Forelimb muscle (tissue), 1 donor: ENCODE measurements at places on chromosomes 2 and 18. TPM values are rescaled to one million over a fixed set of nuclear protein-coding genes. Genes with fewer than 3 reads are reported as not detected.

DNA sequence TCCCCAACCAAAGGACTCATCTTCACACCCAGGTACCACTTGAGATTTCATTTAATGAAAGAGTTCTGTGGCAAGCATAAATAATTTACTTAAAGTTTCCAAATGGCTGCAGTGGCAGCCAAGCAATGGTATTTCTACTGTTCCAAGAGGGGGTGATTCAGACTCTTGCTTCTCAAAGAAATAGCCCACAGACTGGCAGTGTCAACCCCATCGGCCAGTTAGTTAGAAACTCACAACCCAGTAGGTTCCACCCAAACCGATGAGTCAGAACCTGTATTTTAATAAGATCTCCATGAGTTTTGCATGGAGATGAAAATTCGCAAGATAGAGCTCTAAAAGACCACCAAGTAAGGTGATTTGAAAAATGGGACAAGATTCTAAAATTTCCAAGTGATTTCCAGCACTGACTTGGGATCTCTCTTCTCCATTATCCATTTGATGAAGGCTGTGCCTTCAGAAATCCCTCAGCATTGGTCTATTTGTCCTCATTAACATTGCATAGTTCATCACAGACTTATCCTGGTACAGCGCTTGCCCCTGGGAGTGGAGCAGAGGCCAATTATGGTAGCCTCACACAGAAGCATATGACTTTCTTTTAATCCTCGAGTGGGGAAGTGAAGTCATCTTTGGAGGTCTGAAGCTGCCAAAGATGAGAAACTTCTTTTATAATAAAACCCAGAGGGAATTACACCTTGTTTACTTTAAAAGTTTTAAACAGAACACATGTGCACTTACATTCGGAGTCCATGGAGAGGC, 361.4 kb upstream of the ID2 start:
- no peak for DNase-seq

DLX1 gene
- polyA plus RNA-seq = 0.35 TPM

XDH gene
- not detected for polyA plus RNA-seq

DNA sequence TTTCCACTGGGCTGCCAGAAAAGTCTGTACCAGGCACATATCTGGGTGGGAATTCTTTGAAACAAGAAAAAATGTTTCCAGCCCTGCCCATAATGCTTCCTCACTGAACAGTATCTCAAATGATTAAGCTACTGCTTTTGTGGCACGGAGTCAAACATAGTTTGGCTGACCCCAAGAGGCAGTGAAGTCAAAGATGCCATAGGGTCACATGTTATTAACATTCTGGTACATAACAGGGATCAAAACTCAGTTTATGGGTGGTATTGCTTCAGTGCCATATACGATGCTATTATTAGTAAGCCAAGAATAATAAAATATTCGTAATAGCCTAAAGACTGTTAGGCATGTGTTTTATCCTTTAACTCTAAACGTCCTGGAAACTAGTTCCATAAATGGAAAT, 112.4 kb downstream of the FEZ2 start:
- no peak for DNase-seq

- DNase-seq = no peak
Measured at GRCh38 chr2:66874411-66874810, 439.5 kb downstream of the MEIS1 start.

DNA sequence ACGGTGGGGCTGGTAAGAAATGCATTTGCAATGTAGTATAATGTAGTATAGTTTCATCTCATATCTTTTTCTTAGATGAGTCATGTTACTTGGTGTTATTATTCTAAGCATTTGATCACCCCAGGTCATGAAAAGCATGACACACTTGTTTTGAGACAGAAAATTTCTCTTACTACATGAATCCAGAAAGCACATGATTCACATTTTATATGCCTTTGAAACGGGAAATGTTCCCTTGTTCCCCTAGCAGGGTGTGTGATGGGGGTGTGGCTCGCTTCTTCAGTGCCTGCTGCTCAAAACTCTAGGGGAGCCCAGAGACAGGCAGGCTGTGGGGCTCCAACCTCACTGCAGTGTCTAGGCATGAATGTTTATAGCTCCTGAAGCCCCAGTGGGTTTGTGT, 116.0 kb upstream of the RAB27B start:
- DNase-seq = no peak

- no peak for DNase-seq
Measured at GRCh38 chr18:78640246-78640995, 339.2 kb upstream of the SALL3 start.

DNA sequence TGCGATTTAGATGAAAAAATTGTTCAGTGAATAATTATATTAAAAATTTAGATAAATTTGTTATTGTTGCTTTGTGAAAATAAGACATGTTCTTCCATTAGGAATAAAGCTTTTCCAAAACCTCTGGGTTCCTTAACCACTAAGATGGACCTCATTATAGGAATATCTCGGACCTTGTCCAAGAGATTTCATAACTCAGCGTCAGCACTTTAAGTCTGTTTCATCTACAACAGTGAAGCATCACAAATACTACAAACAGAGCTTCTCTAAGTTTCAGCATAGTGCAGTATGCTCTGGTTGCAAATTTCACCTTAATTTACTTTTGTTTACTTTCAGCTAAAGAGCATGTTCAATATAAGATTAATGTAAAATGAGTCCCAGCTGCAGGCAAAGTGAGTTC, 150.3 kb downstream of the UBE2E3 start:
- no peak for DNase-seq

DNA sequence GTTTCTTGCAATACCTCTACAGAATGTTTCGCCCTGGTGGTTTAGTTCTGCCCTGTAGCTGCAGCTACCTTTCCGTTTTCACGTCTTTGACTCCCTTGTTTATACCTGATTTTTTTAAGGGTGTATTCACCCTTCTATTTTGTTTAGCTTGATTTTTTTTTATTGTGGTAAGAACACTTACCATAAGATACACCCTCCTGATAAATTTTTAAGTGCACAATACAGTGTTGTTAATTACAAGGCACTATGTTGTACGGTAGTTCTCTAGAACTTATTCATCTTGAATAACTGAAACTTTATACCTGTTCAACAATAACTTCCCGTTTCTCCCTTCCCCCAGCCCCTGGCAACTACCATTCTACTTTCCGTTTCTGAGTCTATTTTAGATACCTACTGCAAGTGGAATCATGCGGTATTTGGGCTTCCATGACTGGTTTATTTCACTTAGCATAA, 48.9 kb upstream of the NABP1 start:
- DNase-seq = no peak

DNA sequence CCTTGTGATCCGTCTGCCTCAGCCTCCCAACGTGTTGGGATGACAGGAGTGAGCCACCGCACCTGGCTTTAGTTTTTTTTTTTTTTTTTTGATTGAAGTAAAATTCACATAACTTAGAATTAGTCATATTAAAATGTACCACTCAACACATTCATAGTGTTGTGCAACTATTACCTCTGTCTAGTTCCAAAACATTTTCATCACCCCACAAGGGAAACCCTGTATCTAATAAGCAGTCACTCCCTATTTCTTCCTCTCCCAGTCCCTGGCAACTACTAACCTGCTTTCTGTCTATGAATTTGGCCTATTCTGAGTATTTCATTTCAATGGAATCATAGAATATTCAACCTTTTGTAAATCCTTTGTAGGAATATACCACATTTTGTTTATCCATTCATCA, 123.9 kb upstream of the FAM117B start:
- DNase-seq = no peak

GRCh38 chr2:128090575-128090944, 440 bp upstream of the UGGT1 start:
- DNase-seq = no peak

GRCh38 chr2:10989151-10989550, 77.4 kb downstream of the KCNF1 start:
- DNase-seq = no peak

DNA sequence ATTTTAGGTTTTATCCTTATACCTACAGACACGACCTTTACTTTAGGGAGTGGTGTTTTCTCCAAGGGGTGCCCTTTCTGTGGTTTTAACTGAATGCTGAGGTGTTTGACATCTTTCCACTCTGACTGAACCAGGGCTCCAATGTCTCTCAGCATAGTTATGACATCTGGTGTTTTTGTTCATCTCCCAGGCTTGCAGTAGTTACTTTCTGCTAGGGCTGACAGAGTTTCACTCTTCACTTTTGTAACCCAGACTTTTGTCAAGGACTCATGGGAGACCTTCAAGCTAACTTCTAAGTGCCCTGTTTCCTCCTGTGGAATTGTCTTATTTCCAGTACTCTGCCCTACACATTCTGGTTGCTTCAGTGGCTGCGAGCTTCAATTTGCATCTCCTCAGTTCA, 103.1 kb downstream of the CCDC85A start:
- DNase-seq = no peak

GALNT3 gene
- polyA plus RNA-seq = 0.97 TPM

- DNase-seq = no peak
Measured at GRCh38 chr2:108536133-108536780, 2.0 kb downstream of the LIMS1 start.

POTEI gene
- polyA plus RNA-seq = 0.04 TPM

RAB27B gene
- polyA plus RNA-seq = 0.61 TPM

- peak; percentile 29 for DNase-seq
Measured at GRCh38 chr2:37982147-37982582, 57.1 kb downstream of the RMDN2 start.

VAMP5 gene
- 43.5 TPM for polyA plus RNA-seq

- no peak for DNase-seq
Measured at GRCh38 chr2:67289921-67290371, 107.2 kb upstream of the ETAA1 start.

CFAP221 gene
- polyA plus RNA-seq = 0.53 TPM

DNA sequence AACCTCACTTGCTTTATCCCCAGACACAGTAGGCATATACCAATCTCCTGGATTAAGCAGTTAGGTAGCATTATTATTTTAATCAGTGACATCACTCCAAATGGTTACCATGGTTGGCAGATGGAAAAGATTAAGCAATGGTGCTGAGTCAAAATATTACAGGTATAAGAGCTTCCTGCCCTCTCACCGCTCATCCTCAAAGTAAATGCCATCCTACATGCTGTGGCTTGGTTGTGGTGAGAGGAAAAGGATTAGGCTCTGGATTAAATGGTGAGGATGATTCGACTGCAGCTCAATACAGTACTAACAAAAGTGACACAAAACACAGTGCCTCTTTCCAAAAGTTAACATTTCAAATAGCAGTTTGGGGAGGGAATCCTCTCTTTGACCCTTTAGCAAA, 108.9 kb upstream of the ACAA2 start:
- no peak for DNase-seq

DNA sequence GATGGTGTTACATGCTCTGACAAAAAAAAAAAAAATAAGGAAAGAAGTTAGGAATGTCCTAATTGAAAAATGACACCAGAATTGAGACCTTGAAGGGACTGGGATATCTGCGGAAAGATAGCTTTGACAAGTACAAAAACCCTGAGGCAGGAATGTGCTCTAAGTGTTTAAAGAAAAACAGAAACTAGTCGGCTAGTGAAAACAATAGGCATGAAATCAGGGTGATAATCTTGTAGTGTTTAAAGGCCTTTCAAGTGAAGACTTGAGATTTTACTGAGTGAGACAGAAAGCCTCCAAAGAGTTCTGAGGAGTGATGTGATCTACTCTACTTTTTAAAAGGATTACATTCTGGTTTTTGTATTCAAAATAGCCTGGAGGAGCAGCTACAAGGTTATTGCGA, 107.4 kb downstream of the COBLL1 start:
- no peak for DNase-seq

GLB1L gene
- 3.6 TPM for polyA plus RNA-seq

- DNase-seq = no peak
Measured at GRCh38 chr2:28424799-28425463, 32.3 kb downstream of the FOSL2 start.

FLACC1 gene
- polyA plus RNA-seq = 1.4 TPM

DNA sequence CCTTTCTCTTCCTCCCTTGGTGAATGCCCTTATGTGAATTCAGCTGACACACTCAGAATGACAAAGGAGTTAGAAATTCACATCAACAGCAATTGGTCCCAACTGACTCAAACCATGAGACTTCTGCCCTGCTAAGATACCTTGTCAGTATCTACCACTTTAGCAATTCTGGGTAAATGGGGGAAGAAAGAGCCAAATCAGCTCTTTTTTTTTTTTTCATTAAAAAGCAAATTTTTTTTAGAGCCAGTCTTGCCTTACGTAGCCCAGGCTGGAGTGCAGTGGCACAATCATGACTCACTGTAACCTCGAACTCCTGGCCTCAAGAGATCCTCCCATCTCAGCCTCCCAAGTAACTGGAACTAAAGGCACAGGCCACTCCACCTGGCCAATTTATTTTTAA, 1.7 kb upstream of the PPP4R1 start:
- no peak for DNase-seq

GRCh38 chr2:168355779-168356476, 100.1 kb upstream of the CERS6 start:
- no peak for DNase-seq

DNA sequence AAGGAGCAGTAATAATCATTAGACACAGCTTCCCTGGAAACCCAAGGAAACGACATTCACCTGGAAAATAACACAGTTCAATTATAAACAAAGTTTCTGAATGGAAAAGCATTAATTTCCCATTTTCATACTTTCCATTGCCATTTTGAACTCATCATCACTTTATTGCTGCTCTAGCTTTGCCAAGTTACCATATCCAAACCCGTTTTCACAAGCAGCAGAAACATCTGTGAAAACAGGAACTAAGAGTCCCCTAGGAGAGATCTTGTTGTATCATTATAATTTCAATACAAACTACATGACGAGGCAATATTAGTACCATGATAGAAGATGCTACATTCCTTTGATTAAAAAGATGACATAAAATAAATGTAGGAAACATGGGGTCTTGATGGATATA, 597.0 kb upstream of the NRXN1 start:
- peak; percentile 79 for DNase-seq

- DNase-seq = no peak
Measured at GRCh38 chr2:74540291-74540690, 10.6 kb downstream of the HTRA2 start.

DNA sequence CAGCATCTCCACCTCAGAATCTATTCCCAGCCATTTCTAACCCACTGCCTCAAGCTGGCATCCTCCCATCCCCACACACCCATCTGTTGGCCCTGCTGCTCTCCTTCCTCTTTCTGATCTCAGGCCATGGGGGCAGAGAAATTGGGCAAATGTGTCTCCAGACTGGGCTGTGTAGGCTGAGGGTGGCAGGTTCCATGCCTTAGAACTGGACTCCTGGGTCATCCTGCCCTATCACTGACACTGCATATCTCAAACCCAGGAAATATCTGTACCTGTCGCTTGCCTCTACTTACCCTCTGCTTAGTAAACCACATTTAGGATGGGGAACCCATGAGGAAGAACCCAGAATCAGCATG, 1.8 kb downstream of the WNT10A start:
- DNase-seq = no peak

- DNase-seq = no peak
Measured at GRCh38 chr2:100581277-100581612, 18.5 kb downstream of the PDCL3 start.
